Skeletal muscle cell (primary cell): ENCODE measurements at places on chromosomes 2 and 18.
A peak's percentile ranks its signal among the peaks of the same experiment; 100 is the strongest.

- DNase-seq, result no peak
These were observed 13.7 kb upstream of the FOSL2 start for GRCh38 chr2:28378679-28379584.

DNA sequence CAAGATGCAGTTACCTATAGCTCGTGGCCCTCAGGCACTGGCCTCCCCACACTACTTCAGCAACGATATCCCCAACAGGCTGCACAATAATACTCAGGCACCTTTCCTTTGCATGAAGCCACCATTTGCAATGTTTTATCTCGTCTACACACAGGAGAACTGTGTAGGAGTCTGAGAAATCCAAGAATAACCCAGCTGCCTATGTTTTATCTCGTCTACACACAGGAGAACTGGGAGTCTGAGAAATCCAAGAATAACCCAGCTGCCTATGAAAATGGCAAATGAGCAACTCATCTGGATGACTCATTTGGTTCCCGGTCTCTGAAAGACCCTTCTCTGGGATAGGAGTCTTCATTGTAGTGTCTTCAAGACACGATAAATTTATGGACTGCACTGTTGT, 18.3 kb upstream of the LNPK start:
- no peak for DNase-seq

- peak; percentile 26 for DNase-seq
These were observed 259.7 kb downstream of the LPIN1 start for GRCh38 chr2:12005886-12006681.

GRCh38 chr18:22505141-22505591, 87.5 kb upstream of the CTAGE1 start:
- DNase-seq, result no peak

- DNase-seq, result no peak
These were observed 488.7 kb upstream of the ACVR2A start for GRCh38 chr2:147356157-147356556.

- peak; percentile 66 for DNase-seq
These were observed 27.3 kb downstream of the LAMA3 start for GRCh38 chr18:23716516-23716915.

GRCh38 chr2:145108361-145108778, 588.5 kb upstream of the ZEB2 start:
- DNase-seq, result no peak

- no peak for DNase-seq
These were observed 222.2 kb downstream of the MYCN start for GRCh38 chr2:16162491-16163040.

GRCh38 chr2:230794497-230794896, 70.2 kb upstream of the ITM2C start:
- DNase-seq, result no peak

GRCh38 chr2:215530191-215530968, 94.5 kb upstream of the FN1 start:
- DNase-seq, result no peak

- DNase-seq, result no peak
These were observed 103.0 kb downstream of the FAM210A start for GRCh38 chr18:13623348-13623747.

GRCh38 chr2:21276163-21276562, 152.4 kb downstream of the TDRD15 start:
- no peak for DNase-seq

DNA sequence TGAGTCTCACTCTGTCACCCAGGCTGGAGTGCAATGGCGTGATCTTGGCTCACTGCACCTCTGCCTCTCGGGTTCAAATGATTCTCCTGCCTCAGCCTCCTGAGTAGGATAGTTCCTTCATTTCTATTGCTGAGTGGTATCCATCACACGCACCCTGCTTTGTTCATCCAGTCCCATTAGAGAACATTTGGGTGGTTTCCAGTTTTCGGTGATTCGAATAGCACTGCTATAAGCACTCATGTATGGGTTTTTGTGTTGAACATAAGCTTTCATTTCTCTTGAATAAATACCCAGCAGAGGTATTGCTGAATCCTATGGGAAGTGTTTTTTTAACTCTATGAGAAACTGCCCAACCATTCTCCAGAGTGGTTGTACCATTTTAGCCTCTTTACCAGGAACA, 147.3 kb downstream of the DDX1 start:
- DNase-seq, result no peak

DNA sequence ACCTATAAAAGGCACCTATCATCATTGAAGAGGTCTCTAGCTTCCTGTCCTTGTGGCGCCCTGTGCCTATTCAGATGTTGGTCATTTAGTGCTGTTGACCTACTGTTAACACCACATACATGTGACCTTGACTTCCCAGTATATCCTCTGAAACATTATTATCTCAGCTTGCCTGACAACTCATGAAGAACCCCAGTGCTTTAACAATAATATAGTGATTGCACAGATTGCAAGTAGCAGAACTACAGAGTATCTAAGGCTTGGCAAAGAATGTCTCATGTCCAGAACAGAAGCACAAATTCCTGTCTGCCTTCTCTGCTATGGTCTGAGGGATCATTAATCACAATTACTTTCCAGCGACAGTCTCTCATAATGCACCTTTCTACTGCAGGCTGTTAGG, 165.3 kb downstream of the LCLAT1 start:
- DNase-seq, result no peak

GRCh38 chr2:119846021-119846420, 86.3 kb downstream of the PTPN4 start:
- no peak for DNase-seq

DNA sequence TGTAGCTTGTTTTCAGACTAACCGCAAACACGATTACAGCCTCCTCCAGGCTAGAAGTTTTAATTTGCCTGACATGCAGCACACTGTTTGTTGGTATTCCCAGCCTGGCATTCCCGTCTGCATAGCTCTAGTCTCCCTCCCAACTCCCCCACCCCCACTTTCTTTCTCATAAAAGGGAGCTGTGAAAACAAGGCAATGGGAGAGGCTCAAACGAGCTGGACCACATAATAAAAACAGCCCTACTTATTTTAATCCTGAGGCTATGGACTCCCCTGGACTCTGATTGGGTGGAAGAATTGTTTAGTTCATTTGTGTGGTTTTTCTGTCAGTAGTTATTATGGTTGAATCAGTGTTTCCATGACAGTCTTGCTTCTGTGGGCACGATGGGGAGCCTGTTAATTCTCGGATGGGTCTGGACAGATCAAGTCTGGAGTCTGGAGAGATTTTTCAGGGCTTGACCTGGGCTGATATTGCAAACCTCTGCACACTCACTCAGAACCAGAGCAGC, 1.2 kb downstream of the STON1 start:
- DNase-seq, result peak; percentile 42
